ENCODE measurements at places on chromosomes 6 and 20.

- DNase-seq, result no peak
Measured at GRCh38 chr6:105769987-105770386, 316.1 kb upstream of the PRDM1 start.

DNA sequence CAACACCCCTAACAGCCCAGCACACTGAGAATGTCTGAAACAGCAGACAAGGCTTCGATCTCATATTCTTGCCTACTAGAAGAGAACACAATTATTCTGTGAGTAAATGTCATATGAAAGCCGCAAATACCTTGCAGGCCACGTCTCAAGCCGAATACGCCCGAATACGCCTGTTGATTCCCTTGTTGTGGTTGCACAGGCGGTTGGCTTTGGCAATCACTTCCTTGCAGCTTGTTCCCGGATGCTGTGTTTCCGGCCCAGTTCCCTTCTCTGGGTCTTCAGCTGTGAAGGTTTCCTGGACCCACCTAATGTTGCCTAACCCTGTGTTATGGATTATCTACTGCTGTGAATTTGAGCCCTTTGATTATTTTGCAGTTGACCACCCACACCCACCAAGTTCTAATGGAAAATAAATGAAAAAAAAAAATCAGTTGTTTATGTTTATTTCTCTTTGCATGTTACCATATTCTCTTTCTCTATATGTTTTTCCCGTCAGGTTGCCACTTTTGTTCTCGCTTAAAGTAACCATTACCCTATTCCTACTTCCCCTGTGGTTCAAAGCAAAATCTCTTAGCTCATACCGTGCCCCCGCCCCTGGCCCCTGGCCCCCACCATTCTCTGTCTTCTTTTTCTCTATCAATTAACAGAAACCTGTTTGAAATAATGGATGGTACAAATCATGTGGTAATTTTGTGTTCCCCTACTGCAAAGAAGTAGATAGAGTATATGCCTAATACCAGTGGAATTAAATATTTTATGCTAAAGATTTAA is 172.4 kb downstream of the ADGB start:
- peak; percentile 73 for DNase-seq

- no peak for DNase-seq
Measured at GRCh38 chr20:21781446-21782075, 76.1 kb downstream of the PAX1 start.

GRCh38 chr6:145814035-145814500 is 527 bp downstream of the FBXO30 start:
- DNase-seq, result peak; percentile 53

DNA sequence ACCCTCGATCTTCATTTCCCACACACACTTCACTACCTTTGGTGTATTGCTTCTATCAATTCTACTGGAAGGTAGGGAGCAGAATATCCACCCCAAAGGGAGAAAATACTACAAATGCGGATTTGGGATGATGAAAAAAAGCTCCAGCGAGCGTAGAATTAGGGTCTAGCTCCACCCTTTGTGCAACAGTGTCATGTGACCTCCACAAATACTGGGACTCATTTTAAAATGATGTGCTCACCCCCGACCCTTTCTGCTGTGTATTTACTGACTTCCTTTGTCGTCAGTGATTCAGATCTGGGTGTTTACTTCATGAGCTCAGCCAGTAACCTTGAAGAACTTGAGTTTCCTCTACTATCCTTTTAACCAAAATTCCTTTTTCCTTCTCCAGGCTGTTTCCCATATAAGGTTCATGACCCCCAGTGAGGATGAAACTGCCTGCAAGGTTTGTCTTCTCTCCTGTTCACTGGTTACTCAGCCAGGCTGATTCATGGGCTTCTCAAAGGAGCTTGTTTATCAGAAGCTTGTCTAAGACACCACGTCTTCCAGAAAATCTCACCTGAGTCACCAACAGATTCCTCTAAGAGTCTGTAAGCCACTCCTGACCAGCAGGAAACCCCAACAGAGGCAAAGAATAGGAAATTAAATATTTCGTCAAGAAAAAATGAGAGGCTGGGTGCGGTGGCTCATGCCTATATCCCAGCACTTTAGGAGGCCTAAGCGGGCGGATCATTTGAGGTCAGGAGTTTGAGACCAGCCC is 39.6 kb upstream of the PAX1 start:
- DNase-seq, result no peak

- DNase-seq, result no peak
Measured at GRCh38 chr20:21513181-21513663, 642 bp downstream of the NKX2-2 start.

DNA sequence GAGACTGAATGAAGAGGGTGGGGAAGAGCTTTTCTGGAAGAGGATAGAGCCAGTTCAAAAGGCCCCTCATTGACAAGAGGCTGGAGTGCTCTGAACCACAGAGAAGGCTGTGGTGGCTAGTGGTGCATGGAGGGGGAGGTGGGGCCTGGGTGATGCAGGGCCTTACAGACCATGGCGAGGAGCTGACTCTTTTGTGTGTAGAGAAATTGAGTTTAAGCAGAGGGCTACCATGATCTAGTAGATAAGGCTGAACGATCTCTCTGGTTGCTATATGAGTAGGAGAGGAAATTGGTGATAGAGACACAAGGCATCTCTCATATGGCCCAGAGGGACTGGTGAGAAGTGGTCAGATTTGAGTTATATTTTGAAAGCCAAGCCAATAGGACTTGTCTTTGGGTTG is 137.6 kb downstream of the UST start:
- DNase-seq, result no peak

GRCh38 chr6:29816030-29816429 is 11.6 kb upstream of the HLA-G start:
- no peak for DNase-seq

DNA sequence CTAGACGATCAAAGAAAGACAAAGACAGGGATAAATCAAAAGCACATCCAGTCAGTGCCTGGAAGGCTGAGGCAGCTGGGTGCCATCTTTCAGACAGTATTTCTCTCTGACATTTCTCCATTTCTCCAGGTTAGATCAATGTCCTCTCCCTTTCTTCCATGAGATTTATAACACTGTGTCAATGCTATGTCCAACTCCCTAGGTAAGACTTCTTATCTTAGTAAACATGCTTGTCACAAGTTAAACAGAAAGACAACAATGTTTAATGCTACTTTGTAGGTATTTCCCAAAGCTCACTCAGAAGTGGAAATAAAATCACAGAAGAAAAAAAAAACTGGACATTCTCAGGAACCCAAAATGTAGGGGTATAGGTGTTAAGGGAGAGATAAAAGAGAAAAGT is 113.9 kb downstream of the GPR63 start:
- no peak for DNase-seq

DNA sequence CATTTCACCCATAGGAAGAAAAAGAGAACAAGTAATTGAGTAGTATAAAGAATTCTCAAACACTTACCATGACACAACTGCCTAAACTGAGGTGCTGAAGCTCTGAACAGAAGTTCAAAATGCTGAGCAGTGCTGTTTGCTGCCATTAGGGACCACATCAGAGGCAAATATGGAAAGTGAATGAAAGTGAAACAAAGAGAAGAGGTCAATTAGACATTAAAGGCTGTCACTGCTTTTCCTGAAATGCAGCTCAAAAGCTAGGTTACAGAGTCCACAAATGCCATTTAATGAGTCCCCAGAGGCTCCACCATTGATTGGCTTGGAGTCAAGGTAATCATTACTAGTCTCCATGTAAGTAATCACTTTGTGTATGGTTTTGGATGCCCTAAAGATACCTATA is 46.1 kb downstream of the POU3F2 start:
- DNase-seq, result no peak
